ENCODE measurements at places on chromosomes 2 and 18.

DNA sequence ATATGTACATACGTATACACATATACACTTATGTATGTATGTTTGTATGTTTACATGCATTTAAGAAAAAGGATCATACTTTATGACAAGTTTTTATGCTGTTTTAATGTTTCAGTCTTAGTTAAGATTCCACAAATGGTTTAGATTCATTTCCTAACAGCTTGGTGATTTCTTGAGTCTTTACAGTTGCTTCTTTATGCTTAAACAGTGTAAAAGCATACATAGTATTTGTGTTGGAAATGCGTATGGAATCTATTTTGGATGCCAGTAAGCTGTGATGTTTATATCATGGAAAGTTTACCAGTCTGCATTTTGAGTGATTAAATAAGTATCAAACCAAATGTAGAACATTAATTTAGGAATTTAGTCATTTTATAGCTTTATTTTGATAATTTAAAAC, 55.4 kb downstream of the AGFG1 start:
- DNase-seq, result no peak

- no peak for DNase-seq
Measured at GRCh38 chr2:197235711-197236110, 74.9 kb downstream of the ANKRD44 start.

DNA sequence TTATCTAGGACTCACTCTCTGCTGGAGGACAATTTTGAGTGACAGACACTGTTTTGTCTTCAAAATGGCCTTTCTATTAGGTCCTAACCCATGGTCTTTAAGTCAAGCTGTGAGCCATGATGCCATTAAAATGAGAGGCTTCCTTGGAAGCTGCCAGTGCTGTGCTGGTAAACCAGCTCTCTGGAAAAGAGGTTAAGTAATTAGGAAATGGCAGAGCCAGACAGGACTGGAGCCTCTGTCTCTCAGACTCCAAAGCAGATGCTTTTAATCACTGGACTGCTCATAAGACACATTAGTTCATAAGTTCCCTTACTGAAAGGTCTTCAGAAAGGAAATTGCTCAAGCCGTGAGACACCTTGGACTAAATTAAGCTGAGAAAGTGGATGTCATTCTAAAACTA, 25.8 kb upstream of the LHCGR start:
- no peak for DNase-seq

DNA sequence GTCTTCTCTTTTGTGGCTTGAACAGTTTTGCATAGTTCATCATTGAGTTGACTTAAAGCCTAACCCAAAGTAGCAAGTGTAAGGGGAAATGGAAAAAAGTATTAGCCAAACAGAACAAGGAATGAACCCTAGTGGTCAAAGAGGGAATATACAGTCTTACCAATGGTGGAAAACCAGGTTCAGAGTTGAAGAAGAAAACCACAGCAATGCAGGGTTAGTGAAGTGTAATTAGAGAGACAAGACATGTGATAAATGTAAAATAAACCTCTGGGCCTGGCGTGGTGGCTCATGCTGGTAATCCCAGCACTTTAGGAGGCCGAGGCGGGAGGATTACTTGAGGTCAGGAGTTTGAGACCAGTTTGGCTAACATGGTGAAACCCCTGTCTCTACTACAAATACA, 2.4 kb downstream of the TTN start:
- DNase-seq, result no peak

DNA sequence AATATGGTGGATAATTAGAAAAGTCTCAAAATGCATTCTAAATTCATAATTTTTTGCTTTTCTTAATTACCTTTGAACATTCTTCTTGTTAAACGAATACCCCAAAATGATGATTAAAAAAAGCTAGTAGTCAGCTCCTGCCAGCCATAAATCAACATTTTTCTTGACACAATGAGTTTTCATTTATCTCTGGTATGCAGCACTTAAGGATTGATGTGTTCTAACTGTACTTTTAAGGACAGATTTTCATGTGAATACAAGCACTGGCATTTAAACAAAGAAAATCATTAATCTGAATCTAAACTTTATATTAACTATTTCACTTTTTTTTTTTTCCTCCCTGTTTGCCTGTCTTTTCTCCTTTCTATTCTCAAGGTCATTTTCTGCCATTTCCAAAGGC, 976.8 kb downstream of the TMEM182 start:
- DNase-seq, result no peak

DNA sequence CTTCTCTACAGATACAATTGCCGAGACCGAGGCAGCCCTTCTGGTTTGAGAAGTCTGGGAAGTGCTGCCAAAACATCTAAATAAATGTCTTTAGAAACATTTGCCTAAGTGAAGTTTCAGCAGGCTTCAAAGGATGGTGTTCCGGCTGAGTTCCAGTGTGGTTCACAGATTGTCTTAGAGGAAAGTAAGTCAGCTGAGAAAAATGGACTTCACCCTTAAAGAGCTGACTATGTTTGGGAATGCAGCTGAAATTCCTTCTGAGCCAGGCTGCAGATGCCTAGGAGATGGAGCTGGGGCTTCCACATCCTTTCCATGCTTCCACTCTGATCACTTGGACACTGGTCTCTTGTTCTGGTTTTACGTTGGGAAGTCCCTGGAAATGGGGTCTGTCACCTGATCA, 83.6 kb downstream of the FHOD3 start:
- no peak for DNase-seq

DNA sequence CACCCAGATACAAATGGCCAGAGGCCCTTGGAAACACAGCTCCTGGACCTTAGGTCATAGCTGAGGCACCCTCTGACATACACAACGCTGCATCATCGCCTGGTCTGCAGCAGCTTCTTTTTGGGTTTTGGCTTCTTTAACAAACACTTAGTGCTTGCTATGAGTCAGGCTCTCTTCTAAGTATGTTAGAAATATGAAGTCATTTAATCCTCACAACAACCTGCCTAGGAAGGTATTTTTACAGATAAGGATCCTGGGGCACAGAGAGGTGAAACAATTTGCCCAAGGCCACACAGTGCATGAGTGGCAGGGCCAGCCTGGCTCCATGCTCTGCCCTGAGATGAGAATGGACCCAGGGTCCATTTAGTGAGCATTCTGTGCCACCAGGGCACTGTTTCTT, 96.6 kb downstream of the TMEM17 start:
- DNase-seq, result no peak

GRCh38 chr2:190382851-190383250, 25.3 kb upstream of the MFSD6 start:
- no peak for DNase-seq

- DNase-seq, result no peak
Measured at GRCh38 chr2:107808959-107809358, 17.7 kb upstream of the RGPD4 start.

GRCh38 chr2:32377928-32378327, 21.1 kb downstream of the BIRC6 start:
- DNase-seq, result no peak

GRCh38 chr2:48711343-48711742, 44.2 kb downstream of the LHCGR start:
- no peak for DNase-seq

DNA sequence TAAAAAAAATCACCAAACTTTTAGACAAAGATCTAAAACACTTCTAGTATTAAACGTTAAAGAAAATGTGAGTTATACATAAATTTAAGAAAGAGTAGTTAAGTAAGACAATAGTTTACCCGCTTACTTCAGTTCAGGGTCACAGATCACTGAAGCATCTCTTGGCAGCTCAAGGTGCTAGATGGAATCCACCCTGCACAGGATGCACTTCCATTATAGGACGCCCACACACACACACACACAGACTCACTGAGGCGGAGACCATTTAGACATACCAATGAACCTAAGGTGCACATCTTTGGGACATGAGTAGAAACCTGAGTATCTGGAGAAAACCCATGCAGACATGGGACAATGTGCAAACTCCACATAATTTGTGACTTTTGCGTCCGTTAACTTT, 630.6 kb upstream of the ZNF804A start:
- no peak for DNase-seq

GRCh38 chr2:68834737-68835376, 36.3 kb downstream of the BMP10 start:
- no peak for DNase-seq

- DNase-seq, result no peak
Measured at GRCh38 chr2:43300781-43301583, 74.6 kb upstream of the ZFP36L2 start.

- DNase-seq, result no peak
Measured at GRCh38 chr18:57207124-57207916, 60.4 kb downstream of the BOD1L2 start.

DNA sequence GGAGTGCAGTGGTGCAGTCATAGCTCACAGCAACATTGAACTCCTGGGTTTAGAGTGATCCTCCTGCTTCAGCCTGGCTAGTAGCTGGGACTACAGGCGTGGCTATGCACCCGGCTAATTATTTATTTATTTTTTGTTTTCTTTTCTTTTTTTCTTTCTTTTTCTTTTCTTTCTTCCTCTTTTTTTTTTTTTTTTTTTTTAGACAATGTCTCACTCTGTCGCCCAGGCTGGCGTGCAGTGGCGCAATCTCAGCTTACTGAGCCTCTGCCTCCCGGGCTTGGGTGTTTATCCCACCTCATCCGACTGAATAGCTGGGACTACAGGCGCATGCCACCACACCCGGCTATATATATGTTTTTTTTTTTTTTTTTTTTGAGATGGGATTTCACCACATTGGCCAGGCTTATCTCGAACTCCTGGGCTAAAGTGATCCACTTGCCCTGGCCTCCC, 1.4 kb upstream of the ANXA4 start:
- DNase-seq, result no peak

GRCh38 chr2:144643537-144644336, 123.8 kb upstream of the ZEB2 start:
- DNase-seq, result no peak

GRCh38 chr2:15173501-15173900, 387.6 kb downstream of the NBAS start:
- no peak for DNase-seq

DNA sequence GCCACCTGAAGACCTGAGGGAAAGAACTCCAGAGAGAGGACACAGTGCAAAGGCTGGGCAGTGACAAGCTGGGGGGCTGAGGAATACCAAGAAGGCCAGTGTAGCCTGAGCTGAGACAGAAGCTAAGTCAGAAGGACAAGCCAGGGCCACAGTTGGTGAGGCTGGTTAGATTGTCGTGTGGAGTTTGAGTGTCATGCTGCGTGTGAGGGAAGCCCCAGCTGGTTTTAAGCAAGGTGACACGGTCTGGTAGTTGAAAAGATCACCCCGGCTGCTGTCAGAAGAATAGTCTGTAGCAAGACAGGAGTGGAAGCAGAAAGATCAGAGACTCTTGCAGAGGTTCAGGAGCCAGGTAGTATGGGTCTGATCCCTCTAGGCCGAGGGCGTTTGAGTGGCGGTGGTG, 50.6 kb upstream of the RMDN2 start:
- no peak for DNase-seq
